ENCODE measurements at places on chromosomes 6 and 20.
A peak's percentile ranks its signal among the peaks of the same experiment; 100 is the strongest.

DNA sequence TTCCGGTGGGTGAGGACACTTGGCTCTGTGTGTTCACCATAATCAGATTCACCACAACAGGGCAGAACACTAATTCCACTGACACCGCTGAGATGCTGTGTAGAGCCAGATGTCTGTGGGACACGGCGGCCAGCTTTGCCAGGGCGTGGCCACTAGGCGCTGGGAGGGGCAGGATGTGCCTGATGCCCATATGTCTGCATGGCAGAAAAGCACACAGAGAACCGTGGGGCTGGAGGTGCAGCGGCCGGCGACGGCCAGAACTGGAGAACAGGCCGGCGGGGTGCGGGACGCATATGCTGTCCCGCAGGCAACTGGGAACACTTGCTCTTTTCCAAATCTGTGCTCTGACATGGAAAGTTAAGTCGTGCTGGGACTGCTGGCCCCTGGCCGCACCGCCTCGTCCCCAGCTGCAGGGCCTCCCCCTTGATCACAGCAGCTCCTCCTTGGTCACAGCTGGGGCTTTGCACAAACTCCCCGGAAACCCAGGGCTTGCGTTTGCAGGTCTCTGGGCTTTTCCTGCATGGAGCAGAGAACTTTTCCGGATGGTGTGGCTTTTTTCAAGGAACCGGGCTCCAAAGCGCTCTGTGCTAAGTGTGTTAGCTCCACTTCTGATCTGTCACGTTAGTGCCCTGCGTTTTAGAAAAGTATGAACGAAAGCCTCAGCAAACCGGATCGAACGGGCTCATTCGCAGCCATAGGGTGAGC, 31.1 kb downstream of the NTSR1 start:
- no peak for DNase-seq

DNA sequence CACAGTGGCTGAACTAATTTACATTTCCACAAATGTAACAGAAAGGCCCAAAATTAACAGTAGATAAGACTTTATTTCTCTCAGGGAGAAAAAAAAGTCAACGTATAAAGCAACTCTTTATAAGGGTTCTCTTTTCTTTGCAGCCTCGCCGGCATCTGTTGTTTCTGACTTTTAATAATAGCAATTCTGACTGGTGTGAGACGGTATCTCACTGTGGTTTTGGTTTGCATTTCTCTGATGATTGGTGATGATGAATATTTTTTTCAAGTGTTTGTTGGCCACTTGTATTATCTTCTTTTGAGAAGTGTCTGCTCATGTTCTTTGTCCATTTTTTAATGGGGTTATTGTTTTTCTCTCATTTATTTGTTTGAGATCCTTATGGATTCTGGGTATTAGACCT, 27.2 kb upstream of the FKBP1A start:
- DNase-seq, result no peak

GRCh38 chr6:106360410-106360988, at the start of gene CRYBG1:
CRYBG1 (plus strand) TSS chr6:106360717; CDS start chr6:106360909, 192 bp downstream.
- DNase-seq, result peak; percentile 83

GRCh38 chr20:15063081-15063480, 725.7 kb upstream of the FLRT3 start:
- DNase-seq, result no peak

- DNase-seq, result no peak
These were observed 32.9 kb upstream of the ID1 start for GRCh38 chr20:31572042-31572700.

GRCh38 chr6:162705736-162706135, 21.8 kb downstream of the PRKN start:
- peak; percentile 68 for DNase-seq

- DNase-seq, result no peak
These were observed 172.0 kb downstream of the MYLK4 start for GRCh38 chr6:2578767-2579166.

- DNase-seq, result no peak
These were observed 68.2 kb downstream of the KHDRBS2 start for GRCh38 chr6:62217866-62218265.

DNA sequence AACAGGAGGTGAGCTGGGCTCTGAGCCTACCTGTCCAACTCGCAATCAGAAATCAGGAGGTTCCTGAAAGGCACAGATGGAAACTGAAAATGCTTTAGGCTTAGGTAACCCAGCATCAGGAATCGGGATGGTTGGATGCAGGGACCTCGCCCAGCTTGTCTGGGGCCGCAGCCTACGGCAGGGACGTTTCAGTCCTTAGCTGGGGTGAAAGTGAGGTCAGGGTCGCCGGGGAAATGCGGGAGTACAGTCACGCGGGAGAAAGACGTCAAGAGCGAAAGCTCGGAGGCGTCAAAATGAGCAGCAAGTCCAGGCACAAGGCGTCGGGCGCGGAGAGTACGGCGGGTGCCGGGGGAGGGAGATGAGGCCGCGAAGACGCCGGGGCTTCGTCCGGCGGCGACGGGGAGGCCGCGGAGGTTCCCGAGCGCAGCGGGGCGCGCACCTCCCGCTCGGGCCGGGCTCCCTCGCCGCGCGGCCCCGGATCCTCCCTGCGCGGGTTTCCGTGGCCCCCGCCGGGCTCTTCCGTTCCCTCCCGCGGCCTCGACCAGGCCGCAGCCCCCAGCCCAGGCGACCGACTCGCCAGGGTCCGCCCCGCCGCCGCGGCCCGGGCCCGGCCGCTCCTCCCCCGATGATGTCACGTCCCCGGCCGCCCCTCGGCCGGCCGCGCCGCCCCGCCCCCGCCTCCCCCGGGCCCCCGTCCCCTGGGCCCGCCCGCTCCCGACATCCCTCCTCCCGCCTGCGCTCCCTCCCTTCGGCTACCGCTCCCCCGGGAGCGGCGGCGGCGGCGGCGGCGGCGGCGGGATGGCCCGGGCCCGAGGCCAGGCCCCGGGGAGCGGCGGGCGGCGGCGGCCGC, at the start of gene EBF4:
Gene EBF4, plus strand, starts transcription at position 745 of the 850 bp plus-strand sequence. CDS start 866 bp downstream, outside the sequence.
- peak; percentile 75 for DNase-seq

GRCh38 chr6:124714728-124715127, 247.5 kb upstream of the RNF217 start:
- no peak for DNase-seq

DNA sequence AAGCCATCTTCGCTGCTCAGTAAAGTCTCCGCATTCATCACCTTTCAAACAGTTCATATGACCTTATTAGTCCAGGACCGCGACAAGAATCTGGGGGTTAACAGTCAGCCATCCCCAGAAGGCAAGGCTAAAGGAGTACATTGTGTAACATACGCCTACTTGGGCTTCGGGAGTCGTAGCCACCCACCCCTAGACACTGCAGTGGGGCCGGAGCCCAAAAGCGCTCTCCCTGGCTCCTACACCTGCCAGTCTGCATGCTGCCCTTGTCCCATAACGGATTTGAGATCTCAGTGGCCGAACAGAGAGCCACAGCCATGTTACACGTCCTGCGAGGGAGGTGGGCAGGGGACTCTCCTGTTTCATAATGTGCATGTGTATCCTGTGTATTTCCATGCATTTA, 1405.5 kb downstream of the GRIK2 start:
- no peak for DNase-seq

DNA sequence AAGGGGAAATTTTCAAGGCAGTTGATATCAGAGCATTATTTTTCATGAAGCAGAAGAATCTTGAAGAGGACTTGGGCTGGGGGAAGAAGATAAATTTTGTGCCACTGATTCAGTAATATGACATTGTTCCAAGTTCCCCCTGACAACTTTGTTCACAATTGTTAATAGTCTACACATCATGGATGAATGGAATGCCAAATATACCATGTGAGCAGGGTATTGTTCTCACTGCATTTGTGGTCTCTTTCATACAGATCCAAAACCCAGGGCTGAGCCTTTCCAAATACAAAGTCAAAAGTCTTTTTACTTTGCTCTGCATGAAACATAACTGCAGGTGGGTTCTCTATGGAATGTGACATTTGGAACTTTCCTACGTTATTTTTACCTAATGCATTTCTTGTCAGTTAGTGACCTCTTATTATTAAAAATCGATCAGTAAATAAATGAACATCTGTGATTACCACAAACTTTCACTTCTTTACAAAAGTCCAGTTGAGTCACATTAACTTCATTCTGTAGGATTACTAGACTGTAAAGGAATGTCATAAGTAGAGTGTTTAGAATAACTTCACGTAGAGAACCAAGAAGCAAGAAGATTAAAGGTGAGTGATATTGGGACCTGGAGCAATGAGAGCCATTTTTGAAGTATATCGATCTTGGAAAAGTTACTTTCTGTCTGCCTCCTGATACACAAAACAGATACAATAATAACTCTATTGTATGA, 100.9 kb downstream of the RCAN2 start:
- DNase-seq, result no peak

DNA sequence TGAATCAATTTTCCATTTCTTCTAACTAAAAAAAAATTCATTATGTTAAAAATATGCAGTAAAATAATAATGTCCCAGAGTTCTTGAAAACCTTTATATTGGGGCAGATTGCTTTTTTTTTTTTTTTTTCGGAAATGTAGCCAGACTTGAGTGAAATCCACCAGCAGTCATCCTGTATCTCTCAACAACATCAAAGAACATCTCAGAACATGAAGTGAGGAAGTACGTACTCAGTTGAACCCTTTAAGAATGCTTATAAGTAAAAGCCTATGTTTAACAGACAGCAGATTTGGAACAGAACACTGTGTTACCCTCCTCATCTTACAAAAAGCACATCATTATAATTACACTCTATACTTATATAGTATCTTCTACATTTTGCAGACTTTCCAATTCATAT, 51.0 kb upstream of the SUPT3H start:
- no peak for DNase-seq

DNA sequence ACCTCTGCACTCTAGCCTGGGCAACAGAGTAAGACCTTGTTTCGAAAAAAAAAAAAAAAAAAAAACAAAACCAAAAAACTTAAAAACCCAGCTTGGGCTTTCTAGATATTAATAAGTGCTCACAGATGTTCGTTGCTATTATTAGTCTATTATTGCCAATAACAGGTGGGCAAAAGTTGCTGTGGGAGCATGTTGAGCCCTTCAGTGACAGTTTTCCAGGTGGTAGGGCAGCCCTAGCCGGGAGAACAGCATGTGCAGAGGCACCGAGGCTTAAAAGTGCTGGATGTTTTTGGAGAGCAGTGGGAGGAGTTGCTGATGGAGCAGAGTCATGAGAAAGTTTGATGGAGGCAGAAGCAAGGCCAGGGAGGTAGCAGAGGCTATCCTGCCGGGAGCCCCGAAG, 4.4 kb downstream of the PPP1R16B start:
- DNase-seq, result no peak

DNA sequence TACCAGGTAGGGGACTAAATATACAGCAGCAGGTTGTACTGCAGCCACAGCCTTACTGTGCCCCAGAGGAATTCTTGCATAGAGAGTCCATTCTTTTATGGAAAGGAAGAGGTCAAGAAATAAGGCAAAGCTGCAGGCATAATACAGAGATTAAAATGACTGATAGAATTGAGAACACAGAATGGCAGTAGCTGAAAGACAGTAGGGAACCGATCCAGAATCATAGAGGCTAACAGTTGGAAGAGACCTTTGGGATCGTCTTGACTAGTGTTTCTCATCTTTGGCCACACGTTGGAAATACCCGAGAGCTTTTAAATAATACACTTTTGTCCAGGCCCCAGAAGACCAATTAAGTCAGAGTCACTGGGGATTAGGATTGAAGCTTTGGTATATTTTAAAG, 492.6 kb upstream of the SOX4 start:
- no peak for DNase-seq

All from NCI-H1417 (cell line).